Mucosa of gallbladder (tissue), 1 donor: ENCODE measurements at places on chromosomes 3 and 15. TPM values are rescaled to one million over a fixed set of nuclear protein-coding genes. Genes with fewer than 3 reads are reported as not detected.

Gene STAB1
- total RNA-seq, result 222 TPM

Gene SCN11A
- 0.09 TPM for total RNA-seq

Gene GOLGA6L9
- 2.1 TPM for total RNA-seq

Gene ELL3
- 8.5 TPM for total RNA-seq

Gene ARNT2
- total RNA-seq, result 6.6 TPM

Gene MRAS
- total RNA-seq, result 31.7 TPM

Gene ATP13A4
- total RNA-seq, result 47.2 TPM
